ENCODE measurements at places on chromosomes 2 and 18.

DNA sequence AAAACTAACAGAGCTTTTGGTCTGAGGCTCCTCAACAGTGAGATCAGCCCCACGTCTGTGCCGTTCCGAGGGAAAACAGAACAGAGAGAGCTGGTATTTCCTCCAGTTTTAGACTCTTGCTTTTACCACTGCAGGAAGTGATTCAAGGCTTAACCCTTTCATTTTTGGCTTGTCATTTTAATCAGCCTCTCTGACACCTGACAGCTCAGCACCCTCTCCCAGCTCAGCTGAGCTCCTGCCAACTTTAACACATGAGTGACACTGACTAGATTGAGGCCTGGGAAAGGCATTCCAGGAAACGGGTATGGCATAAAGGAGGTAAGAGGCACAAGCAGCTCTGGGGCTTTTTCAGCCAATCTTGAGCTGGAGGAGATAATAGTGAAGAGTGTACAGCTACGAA, 239.4 kb upstream of the SKOR2 start:
- no peak for DNase-seq

DNA sequence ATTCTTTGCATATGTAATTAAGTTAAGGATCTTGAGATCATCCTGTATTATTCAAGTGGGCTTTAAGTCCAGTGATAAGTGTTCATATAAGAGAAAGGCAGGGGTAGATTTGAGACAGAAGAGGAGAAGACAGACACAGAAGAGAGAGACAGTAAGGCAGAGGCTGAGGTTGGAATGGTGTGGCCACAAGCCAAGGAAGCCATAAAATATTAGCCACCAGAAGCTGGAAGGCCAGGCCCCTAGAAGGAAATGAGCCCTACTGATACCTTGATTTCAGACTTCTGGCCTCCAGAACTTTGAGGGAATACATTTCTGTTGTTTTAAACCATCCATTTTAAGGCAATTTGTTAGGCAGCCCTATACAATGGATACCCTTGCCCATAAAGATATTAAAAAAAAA, 66.9 kb upstream of the DLX2 start:
- DNase-seq = no peak

- no peak for DNase-seq
These were observed 40.6 kb downstream of the CHST10 start for GRCh38 chr2:100376836-100377235.

GRCh38 chr2:68387408-68388350, 22.6 kb downstream of the PLEK start:
- DNase-seq = no peak

DNA sequence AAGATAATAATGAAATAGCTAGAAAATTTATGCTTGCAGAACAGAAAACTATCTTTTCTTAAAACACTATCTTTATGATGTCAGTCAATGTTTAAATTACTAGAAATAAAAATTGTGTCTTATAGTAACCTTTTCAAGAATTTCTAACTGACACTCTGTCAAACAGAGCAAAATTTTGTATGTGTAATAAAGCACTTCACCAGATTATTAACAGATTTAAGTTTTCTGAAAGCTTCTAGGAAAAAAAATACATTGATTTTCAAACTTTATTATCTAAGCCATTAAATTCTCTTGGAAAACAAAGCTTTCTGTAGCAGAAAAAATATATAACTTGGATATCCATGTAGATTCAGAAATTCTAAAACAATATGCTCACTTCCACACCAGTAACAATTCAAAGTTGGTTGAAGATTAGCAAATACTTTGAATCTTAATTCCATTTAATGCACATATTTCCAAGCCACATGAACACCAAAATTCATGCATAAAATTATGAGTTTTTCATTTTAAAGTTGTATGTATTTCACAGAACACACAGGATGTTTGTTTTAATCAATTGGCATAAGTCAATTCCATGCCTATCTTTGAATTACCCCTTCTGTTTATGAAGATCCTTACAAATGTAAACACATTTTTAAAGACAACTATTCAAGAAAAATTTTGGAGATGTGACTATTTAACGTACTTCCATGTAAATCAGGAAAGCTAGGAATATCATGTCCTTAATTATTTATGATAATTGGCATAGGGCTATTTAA, 19.9 kb downstream of the FN1 start:
- DNase-seq = no peak

DNA sequence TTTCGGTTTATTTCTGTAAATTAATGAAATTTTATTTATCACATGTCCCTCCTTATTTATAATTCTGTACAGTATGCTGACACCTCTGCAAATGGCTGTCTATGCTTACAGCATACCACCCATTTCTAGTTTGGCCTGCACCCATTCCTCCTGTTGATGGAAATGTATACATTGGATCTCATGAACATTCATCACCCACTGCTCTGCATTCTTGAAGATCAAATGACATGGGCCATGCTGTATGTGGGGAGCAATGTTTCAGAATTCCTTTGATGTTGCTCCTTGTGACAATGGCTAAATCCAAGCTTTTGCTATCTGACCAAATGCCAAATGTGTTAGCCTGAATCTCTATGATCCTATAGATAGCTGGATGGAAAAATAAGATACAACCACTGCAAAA, 55.3 kb upstream of the ITGB6 start:
- no peak for DNase-seq

- no peak for DNase-seq
These were observed 80.6 kb downstream of the EML6 start for GRCh38 chr2:54803783-54804751.

DNA sequence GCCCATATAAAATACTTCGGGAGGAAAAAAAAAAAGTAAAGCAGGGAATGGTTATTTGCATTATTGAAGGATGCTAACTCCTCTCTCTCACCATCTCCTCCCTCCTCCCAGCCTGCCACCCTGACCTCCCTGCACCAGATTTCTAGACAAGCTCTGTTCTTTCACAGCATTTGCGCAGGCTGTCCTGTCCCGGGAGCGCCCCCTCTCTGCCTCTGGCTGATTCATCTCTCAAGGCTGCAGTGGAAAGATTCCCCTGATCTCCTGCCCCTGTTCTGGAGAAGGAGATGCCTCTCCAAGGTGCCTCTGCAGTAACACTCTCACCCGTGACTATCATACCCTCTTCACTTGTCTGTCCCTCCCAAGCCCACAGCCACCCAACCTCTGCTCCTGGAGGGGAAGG, 38.5 kb downstream of the COL4A4 start:
- no peak for DNase-seq

DNA sequence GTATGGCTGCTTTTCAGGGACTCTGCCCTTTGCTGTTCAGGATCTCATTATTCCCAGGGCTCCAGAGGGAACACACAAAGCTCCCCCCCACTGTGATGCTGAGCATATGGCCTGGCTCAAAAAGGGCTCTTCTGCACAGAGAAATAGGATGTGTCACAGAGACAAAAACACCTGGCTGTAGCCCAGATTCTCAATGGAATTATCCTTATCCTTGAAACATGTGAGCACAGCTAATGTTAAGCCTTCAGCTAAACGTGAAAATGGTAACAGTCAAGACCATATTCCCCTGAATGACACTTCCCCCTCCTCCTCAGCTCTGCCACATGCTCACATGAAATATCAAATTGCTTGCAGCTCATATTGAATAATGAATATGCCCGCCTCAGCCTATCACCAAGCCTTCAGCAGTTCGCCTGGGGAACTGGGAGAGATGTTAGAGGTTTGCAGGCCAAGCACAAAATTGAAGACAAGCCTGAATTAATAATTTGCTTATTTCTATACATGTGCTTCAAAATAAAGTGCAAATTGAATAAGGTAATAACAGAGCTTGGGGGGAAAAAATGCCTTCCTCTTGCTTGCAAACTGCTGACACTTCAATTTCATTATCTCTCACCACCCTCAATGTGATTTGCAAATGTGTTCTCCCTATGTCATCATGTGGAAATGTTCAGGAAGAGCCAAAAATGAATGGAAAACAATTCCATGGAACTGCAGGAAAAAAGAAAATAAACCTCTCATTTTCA, 181.0 kb upstream of the HNRNPA3 start:
- DNase-seq = no peak

DNA sequence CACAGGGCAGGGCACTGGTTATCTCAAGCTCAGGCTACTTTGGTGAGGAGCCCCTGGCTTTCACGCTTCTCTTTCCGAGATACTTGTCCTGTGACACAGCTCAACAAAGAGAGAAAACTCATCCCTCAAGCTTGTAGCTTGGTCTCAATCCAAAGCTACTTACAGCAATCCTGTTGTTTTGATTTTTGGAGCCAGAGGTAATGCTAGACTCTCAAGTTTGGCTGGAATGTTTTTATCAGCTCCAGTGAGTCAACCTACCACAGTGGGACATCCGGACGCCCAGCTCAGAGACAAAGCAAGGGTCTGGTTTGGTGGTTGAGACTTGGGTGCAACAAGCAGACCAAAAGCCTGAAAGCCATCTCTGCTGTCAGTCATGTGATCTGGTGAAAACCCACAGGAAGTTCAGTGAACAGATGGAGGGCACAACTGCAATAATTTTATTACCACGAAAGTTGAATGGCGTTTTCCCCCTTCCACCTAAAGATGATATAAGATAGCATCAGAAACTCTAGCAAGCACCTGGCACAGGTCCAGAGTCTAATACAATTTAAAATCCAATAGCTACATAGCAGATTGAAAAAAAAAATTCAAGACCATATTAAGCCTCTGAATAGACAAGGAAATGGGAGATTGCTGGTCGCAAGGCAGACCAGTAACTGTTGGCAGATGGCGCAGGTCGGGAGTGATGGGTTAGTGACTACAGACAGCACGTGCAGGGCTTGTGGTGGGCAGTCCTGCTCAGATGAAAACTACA, 102.3 kb upstream of the SMAD7 start:
- DNase-seq = no peak

All from coronary artery (tissue), 2 donors.